ENCODE measurements at places on chromosomes 16 and 17.

GRCh38 chr17:78890498-78890897 is 12.5 kb downstream of the CEP295NL start:
- DNase-seq: no peak

- no peak for DNase-seq
Observed at GRCh38 chr16:69318911-69319289, 7.8 kb downstream of the VPS4A start.

GRCh38 chr16:72886346-72886974 is 161.5 kb downstream of the ZFHX3 start:
- DNase-seq: no peak

- no peak for DNase-seq
Observed at GRCh38 chr17:76867578-76868175, 527 bp upstream of the MGAT5B start.

DNA sequence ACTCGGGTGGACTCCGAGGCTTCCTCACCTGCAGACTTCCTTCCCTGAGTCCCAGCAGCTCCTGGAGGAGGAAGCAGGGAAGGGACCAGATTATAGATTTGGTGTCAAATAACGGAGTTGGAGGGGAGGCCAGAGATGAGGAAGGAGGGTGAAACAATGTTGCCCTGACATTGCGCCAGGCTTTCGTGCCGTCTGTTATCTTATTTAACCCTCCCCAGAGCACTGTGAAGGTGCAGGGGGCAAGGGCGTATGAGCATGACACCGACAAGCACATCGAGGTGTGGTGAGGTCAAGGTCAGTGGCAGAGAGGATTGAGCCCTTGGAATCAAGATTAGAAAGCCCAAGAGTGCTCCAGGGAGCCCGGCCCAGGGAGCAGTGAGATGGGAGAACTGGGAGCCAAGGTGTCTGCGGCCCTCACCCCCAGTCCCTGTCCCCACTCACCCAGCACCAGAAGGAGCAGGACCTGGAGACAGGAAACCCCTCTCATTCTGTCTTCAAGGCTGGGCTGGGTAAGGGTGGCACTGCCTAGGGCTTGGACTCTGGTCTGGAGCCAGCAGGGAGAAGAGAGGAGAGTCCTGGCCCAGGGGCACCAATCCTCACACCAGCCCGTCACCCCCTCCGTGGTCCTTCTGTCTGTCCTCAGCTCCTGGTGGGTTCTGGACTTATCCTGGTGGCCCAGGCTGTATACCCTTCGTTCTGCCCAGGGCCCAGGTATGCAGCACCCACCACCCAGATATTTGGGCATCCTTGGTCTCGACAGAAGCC is 1.1 kb downstream of the PRSS33 start:
- DNase-seq: no peak

- no peak for DNase-seq
Observed at GRCh38 chr17:69853541-69854224, 221.3 kb upstream of the KCNJ16 start.

DNA sequence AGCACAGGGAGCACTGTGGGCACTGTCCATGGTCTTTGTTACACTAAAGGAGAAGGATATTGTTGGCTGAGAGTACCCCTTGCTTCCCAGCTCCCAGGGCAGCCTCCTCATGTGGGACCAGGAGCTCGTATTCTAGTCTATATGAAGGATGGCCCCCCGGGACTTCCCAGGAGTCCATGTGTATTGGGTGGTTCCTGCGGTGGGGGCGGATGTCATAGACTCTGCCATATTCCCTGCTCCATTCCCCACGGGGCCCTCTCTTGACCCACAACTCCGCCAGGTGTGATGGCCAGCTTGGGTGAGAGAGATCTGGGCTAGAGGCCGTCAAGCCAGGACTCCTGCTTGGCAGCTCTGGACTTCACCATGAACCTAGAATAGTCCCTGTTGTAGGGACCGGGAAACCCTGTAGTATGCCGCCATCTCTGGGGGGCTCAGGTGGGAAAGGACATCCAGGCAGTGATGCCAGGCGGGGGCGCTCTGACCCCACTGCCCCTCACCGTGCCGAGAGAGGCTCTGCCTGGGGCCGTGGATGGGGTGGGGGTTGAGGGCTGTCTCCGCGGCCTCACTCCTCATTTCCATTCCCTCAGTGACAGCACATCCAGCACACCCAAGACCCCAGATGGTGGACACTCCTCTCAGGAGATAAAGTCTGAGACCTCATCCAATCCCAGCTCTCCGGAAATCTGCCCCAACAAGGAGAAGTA is 37.8 kb downstream of the OR1D5 start:
- no peak for DNase-seq

- DNase-seq: no peak
Observed at GRCh38 chr16:52832771-52833170, 219.9 kb downstream of the CHD9NB start.

GRCh38 chr17:55624772-55625433 is 97.8 kb downstream of the TMEM100 start:
- no peak for DNase-seq

GRCh38 chr16:69706256-69706974 is 19.9 kb downstream of the NQO1 start:
- DNase-seq: no peak

GRCh38 chr17:52048137-52048898 is 110.2 kb downstream of the CA10 start:
- no peak for DNase-seq

DNA sequence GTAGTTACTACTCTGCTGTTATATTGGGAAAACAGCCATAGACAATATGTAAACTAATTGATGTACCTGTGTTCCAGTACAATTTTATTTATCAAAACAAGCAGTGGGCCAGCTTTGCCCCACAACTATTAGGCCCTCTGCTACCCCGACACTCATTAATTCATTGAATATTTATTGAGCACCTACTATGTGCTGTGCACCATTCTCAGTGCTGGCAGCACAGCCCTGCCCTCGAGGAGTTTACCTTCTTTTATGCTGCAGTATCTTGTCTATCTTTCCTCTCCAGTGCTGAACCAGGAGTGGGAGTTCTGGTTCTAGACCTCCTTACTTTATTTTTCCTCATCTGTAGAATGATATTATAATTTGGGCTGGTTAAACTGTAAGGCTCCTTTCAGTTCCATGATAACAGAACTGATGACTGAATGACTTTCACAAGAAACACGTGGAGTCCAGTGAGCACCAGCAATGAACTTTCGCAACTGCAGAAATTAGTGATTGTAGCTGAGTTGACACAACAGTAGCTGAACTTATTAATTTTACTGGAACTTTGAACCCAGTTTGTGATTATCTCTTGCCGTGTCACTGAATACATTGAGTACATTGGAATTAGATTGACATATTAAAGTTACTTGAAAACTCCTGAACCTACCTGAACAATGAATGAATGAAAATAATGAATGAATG is 2.4 kb downstream of the GOSR2 start:
- no peak for DNase-seq

DNA sequence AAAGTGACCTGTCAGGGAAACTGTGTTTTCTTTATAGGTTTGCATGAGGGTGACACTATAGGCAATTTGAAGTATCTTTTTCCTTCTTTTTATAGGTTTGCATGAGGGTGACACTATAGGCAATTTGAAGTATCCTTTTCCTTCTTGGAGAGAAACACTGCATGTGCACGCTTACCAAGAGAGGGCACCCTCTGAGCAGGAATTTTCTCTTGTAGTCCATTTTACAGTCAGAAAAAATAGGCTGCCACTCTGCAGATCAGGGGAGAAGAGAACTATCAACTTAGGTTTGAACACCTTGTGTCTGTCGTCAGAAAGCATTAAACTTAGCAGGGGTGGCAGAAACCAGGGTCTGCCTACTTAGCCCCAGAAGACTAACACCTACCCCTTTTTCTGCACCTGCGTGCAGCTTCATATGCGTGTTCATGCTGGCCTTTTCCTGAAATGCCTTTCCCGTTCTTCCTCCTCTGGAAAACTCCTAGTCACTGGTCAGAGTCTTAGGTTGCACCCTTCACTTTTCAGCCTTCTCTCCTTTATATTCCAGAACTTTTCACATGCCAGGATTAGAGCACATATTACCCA is 16.4 kb upstream of the SMIM36 start:
- DNase-seq: peak; percentile 87

GRCh38 chr17:49762151-49762941 is 1.6 kb downstream of the FAM117A start:
- DNase-seq: no peak

GRCh38 chr17:4712526-4712925 is 2.1 kb downstream of the ARRB2 start:
- DNase-seq: no peak

- no peak for DNase-seq
Observed at GRCh38 chr17:41071606-41072360, 6.1 kb upstream of the KRTAP2-4 start.

- DNase-seq: no peak
Observed at GRCh38 chr16:89198417-89199240, 1.7 kb downstream of the SLC22A31 start.

DNA sequence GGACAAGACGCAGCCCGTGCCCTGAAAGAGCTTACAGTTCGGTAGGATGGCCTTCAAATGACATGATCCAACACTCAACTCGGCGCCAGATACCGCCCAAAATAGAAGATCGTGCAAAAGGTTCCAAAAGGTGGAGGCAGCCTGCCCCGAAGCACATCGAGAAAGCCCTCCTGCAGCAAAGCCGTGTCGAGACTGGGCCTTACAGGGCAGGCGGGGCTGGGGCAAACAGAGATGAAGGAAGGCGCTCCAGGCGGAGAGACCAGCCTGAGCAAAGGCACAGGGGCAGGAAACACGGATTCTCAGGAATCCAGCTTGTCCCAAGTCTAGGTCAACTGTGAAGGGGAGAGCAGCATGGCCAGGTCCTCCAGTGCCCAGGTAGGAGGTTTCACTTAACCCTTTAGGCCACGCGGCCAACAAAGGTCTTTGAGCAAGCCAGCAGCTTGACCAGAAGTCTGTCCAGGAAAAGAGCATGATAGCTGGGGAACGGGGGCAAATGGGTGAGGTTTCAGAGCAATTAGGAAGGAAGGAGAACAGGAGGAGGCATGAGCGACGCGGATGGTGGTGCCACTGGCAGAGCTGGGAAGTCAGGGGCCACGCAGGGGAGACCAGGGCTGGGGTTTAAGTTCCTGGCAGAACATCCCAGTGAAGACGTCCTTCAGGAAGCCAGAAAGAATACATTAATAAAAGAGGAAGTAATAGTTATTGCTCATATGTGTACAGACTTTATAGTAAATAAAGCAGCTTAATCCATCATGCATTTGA is 21.2 kb upstream of the EIF1 start:
- no peak for DNase-seq

DNA sequence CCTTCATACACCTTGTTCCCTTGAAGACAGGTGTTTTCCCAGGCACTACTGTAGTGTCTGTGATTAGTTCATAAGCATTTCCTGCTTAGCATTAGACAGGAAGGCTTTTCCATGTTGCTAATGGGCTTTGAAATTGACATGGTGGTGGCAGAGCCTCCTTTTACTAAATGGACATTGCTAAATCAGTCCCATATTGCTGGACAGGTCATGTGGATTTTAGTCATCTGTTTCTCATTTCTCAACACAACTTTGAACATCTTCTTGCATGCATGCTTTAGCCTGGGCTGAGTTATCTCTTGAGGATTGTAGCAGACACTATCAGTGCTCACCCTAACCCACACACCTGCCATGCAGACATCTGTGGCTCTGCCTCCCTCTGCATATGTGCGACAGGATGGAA is 13.7 kb upstream of the BCO1 start:
- DNase-seq: no peak

GRCh38 chr17:22454070-22454999 is 762.0 kb downstream of the KCNJ18 start:
- DNase-seq: no peak

DNA sequence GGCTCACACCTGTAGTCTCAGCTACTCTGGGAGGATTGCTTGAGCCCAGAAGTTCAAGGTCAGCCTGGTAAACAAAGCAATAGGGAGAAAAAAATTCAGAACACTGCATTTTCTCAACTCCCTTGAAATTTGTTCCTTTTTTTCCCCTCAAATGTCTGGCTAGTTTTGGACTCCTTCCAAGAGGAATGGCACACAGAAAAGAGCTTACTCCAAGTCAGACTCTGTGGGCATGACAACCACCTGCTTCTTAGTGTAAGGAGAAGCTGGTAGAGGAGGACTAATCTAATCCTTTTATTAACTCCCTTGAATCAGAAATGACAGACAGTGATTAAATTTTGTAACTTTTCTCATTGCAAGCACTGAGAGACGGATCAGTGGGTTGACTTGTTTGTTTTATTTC is 27.9 kb upstream of the HYDIN start:
- no peak for DNase-seq

- peak; percentile 16 for DNase-seq
Observed at GRCh38 chr16:52721331-52721730, 174.4 kb upstream of the TOX3 start.

DNA sequence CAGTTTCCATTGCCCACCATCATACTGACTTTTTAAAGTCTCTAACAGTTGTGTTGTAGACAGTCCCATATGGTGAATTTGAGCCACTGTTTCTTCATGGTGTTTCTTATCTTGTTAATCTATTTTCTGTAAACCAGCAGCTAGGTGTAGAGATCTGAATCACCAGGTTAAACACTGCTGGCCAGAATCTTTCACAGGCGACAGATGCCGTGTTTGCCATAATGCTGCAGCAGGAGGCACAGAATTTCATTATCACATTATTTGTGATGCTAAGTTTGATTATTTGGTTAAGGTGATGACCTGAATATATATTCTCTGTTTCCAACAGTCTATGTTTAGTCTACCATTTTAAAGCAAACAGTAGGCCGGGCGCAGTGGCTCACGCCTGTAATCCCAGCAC is 11.5 kb upstream of the CNGB1 start:
- DNase-seq: no peak

Data from NCI-H510A treated with DMSO at 0.1 percent for 48 hours (cell line).